Stimulated activated CD4-positive, alpha-beta T cell treated with anti-CD3 and anti-CD28 coated beads, Interleukin-1b, Interleukin-23, amount 100 ng/mL, for 1 hour (primary cell): ENCODE measurements at places on chromosomes 4 and X.

DNA sequence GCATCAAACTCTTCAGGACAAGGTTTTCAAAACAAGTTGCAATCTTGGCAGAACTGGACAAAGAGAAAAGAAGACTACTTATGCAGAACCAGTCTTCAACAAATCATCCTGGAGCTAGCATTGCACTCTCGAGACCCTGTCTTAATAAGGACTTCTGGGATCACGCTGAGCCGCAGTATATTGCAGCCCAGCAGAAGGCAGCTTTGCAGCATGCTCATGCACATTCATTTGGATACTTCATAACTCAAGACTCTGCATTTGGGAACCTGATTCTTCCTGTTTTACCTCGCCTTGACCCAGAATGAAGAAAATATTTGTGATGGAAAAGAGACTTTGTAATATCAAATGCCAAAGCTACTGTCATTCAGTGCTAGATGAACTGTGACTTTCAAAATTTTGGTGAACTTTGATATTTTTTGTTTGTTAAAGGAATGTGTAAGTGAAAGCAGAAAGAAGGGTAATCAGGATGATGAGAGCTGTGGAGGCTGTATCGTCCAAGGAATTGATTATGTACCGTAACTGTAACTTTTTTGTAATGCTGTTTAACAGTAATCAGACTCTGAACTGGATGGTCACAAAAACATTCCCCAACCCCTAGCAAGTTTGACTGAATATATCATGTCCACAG is 27.2 kb downstream of the HSPA4L start:
- no peak for DNase-seq

DNA sequence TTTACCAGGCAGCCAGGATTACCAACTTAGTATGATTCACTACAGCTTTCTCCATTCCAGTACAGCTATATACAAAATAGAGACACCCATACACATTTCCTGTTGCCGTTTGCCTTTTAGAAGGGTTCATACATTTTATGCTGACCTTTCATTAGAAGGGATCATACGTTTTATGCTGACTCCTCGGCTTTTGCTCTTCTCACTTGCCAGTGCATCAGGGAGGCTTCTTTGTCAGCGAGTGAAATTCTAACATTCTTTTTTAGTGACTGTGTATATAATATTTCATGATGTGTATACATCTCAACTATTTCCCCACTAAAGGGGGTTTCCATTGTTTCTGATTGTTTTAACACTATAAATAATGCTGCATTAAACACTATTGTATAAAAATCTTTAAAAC is 552.6 kb downstream of the TRIML1 start:
- DNase-seq, result no peak

GRCh38 chrX:39936886-39937770 is 160.6 kb downstream of the BCOR start:
- DNase-seq, result no peak

DNA sequence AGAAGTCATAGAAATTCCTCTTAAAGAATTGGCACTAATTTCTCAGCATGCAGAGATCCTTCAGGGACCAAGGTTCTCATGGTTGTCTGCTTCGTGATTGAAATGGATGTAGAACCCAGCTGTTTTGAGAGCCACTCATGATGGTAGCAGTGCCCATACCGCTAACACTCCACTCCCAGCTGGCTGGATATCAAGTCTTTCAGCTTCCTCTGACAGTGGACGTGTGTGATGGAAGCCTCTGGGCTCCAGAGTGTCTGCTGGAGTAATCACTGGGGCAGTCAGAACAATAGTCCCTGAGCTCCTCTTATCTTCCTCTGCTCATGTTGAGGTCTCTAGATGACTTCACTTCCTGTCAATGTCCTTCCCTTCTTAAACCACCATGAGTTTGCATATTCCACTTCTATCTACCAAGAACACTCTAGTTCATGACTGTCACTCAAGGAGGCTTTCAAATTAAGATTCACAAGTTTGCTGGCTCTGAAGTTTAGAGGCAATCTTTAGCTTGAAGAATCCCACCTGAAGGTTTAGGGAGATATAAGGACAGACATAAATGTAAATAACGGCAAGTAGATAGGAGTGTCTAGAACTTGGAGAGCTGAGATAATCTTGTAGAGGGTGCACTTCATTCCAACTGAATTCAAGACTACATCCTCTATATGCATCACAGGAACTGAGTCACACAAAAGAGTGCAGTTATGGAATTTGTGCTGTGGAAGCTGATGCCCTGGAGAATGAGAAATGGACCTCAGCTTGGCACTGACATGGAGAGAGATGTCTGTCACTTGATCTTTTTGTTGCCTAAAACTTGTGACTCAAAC is 64.5 kb upstream of the WDR1 start:
- DNase-seq, result no peak

DNA sequence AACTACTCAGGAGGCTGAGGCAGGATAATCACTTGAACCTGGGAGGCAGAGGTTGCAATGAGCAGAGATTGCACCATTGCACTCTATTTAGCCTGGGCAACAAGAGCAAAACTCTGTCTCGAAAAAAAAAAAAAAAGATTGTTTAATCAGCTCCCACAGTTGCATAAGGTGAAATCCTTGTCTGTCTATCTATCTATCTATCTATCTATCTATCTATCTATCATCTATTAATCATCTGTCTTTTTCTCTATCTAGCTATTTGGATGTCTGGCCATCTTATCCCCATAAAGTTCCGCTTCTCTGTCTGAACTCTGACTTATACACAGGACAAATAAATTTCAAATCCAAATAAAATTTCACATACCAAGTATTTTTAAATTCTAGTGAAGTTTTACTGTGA is 223.2 kb upstream of the PGRMC2 start:
- DNase-seq, result no peak

GRCh38 chrX:40573763-40574162 is 7.0 kb upstream of the ATP6AP2 start:
- DNase-seq, result no peak

- DNase-seq, result no peak
Measured at GRCh38 chr4:13902146-13902545, 274.6 kb upstream of the BOD1L1 start.

GRCh38 chr4:139866276-139866962 is 200.8 kb downstream of the MGST2 start:
- no peak for DNase-seq

- no peak for DNase-seq
Measured at GRCh38 chrX:44876086-44876485, 3.1 kb downstream of the KDM6A start.

GRCh38 chr4:72591547-72592454 is 22.8 kb upstream of the ADAMTS3 start:
- no peak for DNase-seq

- no peak for DNase-seq
Measured at GRCh38 chr4:184727430-184727829, 6.5 kb downstream of the CENPU start.

DNA sequence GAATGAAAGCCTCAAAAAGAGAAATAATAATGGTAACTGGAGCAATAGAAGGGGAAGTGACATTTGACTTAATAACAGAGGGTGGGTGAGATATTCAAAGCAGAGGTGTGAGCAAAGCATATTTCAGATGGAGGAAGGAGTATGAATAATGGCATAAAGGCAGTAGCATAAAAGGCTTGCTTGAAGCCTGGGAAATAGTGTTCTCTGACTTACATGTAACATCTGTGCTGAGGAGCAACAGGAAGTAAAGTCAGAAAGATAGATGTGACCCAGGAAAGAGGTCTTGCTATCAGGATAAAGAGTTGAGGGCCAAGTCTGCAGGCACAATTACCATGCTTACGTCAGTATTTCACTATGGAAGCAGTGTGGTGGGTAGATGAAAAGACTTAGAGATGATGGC is 28.4 kb downstream of the ATP10D start:
- DNase-seq, result no peak

DNA sequence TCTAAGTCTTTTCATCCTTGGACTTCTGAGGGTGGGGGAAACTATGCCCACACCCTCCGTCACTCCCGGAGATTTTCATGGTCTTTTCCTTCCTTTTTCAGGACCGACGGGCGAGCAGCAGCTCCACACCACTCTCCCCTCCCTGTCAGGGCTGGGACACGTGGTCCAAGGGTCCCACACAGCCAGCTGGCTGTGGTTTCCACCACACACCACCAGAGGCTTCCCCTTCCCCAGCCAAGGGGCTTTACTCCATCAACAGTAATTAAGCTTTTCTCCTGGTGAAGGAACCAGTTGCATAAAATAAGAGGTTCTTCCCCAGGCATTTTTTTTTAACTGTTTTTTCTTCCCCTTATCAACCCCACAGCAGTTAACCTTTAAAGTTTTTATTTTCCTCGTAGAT is 453.9 kb downstream of the GPAT3 start:
- DNase-seq, result no peak

DNA sequence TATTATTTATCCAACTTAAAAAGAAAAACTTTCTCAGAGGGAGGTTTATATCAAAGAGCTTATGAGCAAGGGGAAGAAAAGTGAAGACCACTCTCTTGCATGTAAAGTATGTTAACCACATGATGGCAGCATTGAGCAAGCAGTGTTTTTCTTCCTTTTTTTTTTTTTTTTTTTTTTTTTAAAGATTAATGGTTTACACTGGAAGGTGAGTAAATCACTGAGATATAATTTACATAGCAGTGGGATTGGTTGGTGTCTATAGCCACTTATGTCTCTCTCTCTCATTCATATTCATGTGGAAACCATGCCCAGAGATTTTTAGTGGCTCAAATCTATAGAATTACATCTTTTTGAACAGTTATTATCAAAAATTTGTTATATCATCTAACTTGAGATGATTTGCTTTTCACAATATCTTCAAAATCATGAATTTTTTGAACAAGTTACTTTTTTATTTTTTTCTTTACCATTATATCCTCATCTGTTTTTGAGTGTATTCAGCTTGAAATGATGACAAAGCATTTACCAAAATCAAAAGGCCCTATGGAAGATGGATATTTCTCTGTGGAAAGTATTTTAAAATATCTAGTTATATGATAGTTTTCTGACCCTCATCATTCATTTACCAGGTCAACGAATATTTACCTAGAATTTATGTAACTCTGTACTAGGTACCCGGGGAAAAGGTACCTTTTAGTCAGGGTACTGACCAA is 31.6 kb downstream of the MTHFD2L start:
- no peak for DNase-seq

DNA sequence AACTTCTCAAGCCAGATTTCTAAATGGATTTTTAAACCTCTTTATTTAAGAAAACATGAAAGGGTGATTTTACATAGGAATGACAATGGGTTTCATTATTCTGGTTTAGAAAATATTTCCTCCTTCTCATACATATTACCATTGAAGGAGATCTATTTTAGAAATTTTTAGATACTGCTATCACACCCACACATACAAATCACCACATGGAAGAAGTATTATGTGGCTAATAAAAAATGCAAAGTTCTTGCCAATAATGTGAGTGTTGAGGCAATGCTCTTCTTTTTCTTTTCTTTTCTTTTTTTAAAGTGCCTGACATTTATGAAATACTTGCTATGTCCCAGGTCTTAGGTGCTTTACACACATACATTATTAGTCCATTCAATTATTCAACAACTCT is 6.8 kb downstream of the STAP1 start:
- DNase-seq, result no peak

DNA sequence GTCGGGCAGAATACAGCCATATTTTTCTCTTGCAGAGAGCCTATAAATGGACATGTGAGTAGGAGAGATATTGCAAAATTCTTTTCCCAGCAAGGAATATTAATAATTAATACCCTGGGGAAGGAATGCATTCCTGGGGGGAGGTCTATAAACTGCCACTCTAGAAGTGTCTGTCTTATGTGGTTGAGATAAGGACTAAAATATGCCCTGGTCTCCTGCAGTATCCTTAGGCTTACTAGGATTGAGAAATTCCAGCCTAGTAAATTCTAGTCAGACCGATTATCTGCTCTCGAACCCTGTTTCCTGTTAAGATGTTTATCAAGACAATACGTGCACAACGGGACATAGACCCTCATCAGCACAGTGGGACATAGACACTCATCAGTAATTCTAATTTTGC is 872.6 kb downstream of the FSTL5 start:
- DNase-seq, result no peak

- no peak for DNase-seq
Measured at GRCh38 chrX:135547767-135548166, 27.3 kb downstream of the INTS6L start.

GRCh38 chrX:80285131-80285773 is 135.0 kb upstream of the TENT5D start:
- DNase-seq, result no peak

DNA sequence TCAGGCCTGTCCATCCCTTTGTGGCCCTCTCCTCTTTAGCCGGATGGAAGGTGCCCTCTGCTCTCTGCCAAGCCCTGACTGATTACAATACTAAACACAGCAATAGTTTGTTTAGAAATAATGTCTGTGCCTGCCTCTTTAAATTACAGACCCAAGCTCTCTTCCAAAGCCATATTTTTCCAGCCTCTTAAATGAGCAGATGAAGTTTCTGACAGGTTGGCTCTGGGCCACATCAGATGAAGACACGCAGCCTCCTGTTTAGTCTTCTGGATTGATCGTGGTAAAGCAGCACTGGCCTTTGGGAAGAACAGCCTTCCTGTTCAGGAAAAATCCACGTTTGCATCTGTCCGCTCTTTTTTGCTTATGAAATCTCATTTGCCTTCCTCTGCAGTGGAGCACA is 133.6 kb downstream of the CPE start:
- no peak for DNase-seq

DNA sequence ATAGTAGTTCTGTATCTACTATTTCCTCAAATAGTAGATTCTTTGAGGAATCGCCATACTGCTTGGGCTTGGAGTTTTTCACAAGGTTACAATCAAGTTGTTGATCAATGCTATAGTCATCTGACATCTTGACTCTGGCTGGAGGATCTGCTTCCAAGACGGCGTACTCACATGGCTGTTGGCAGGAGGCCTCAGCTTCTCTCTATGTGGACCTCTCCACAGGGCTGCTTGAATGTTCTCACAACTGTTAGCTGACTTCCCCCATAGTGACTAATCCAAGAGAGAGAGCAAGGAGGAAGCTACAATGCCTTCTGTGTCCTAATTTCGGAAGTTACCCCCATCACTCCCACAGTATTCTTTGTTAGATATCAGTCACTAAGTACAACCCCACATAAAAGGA is 10.3 kb downstream of the EGFL6 start:
- no peak for DNase-seq

GRCh38 chrX:96464880-96465558 is 219.6 kb upstream of the DIAPH2 start:
- DNase-seq, result no peak

DNA sequence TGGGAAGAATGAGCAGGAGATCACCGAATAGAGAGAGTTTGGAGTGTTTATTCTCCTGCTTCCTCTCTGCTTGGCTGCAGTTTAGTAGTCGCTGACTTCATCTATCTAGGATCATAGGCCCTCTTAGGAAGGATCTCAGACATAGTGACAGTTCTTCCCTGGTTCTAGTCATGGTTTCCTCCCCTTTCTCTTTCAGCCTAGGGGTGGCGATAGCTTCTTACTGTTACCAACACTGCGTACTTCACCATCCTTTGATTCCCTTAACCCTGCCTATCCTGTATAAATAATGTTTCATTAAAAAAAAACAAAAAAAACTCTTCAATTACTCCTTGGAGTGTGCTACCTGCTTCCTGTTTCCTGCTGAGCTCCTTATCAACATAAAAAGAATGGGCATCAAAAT is 103.8 kb downstream of the DDX53 start:
- no peak for DNase-seq
